NCI-H460 (cell line): ENCODE measurements at places on chromosomes 7 and 10. TPM values are rescaled to one million over a fixed set of nuclear protein-coding genes. Genes with fewer than 3 reads are reported as not detected.

DNA sequence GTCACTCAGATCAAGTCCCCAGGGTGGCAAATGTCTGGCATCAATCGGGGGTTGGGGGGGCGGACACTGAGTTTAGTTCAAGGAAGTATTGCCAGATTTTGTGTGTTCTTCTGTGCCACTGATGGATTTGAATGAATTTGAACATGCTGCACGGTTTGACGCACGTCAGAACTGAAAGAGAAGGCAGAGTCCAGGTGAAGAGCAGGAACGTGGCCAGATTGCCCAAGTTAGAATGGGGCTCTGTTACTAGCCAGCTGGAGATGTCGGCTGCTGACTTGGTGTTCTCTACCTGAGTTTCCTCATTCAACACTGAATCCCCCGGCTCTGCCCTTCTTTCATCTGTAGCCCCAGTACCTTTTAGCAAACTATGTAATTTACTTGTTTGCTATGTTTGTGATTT lies 180.2 kb downstream of the PRKCQ start:
- no peak for DNase-seq

DNA sequence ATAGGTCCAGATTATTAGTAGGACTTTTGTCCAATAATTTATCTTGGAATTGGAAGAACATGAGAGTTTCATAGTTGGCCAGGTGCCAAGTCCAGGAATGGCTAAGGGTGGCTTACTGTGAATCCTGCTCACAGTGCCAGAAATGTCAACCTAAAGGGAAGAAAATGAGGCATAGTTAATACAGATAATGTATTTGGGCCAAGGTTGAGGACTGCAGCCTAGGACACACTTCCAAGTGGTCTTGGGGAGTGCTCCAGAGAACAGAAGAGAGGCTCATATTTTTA lies 78.2 kb downstream of the MAPK8 start:
- DNase-seq = no peak

DNA sequence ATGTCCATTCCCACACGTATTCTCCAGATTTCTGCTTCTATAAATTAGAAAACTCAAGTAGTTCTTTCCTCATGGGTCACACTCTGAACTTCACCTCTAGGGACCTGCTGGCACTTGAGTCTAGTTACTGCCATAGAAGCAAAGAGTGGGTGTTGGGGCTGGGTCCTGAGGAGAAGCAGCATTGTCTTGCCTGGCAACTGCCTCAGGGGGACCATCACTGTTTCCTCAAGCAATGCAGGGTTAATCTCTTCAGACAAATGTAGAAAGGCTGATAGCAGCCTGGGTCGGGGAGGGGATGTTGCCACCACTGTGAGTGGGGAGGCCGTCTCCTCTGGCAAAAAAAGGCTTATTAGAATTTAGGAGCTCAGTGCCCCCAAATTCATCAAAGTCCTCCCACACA lies 20.2 kb upstream of the PAPSS2 start:
- no peak for DNase-seq

- no peak for DNase-seq
Observed at GRCh38 chr7:107446531-107446930, 23.3 kb upstream of the GPR22 start.

- no peak for DNase-seq
Observed at GRCh38 chr7:17685141-17685540, 255.2 kb downstream of the SNX13 start.

- DNase-seq = peak; percentile 5
Observed at GRCh38 chr10:128859738-128860386, 607.2 kb upstream of the MGMT start.

DNA sequence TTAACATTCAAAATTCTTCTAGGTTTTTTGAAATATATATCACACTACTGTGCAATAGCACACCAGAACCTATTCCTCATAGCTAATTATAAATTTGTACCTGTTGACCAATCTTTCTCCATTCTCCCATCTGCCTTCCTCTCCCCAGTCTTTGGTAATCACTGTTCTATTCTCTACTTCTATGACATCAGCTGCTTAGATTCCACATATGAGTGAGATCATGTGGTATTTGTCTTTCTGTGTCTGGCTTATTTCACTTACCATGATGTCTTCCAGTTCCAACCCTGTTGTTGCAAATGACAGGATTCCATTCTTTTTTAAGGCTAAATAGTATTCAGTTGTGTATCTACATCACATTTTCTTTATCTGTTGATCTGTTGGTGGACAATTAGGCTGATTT lies 54.4 kb upstream of the CCDC6 start:
- peak; percentile 8 for DNase-seq

DNA sequence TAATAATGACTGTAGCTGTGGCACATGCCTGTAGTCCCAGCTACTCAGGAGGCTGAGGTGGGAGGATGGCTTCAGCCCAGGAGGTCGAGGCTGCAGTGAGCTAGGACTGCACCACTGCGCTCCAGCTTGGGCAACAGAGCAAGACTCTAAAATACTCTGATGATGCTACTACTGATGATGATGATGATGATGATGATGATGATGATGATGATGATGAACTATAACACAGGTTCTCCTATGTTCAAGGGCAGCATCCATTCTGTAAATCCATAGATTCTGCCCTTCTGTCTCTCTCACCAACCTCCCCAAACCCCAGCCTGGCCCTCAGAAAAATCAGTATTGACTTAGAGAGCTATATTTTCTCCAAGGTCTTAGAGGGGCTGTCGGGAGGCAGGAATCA lies 22.8 kb upstream of the EN2 start:
- DNase-seq = no peak

GRCh38 chr7:21911341-21911875 lies 34.3 kb downstream of the CDCA7L start:
- no peak for DNase-seq

GRCh38 chr7:101576998-101577397 lies 52.1 kb downstream of the MYL10 start:
- DNase-seq = no peak

DNA sequence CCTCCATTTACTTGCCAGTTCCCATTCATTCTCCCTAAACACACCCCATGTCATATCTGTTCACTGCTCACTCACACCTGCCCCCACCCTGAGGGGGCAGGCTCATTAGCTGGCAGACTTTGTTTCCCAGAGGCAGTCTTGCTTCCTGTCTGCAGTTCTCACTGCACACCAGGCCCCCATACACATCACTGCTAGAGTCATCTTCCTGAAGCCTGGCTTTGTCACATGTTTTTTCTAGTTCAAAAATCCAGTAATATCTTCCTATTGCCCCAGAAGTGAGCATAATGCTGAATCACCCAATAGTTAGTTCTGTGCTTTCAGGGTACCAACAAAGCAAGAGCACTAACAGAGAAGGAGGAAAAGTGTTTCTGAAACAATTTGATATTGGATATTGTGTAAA lies 1.9 kb downstream of the LRRC72 start:
- no peak for DNase-seq

- DNase-seq = no peak
Observed at GRCh38 chr7:140650367-140650766, 9.8 kb upstream of the DENND2A start.

DNA sequence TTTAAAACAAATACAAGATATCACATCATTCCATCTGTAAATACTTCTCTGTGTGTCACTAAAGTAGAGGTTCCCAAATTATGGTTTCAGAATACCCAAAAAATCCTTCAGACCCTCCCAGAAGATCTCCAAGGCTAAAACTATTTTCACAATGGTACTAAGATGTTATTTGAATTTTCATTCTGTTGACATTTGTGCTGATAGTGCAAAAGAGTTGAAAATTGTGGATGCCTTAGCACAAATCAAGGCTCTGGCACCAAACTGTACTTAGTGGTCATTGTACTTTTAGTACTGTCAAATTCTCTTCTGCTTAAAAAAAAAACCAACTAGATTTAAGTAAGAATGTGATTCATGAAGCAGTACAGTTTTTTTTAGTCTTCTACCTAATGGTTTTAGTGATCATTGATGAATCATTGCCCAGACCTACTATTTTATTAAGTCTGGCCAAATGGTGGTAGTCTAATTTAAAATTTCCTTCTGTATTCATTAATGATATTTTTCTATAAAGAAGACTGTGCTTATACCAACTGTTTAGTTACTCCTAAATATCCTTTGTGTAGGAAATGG lies 50.5 kb downstream of the TPST1 start:
- DNase-seq = no peak

DNA sequence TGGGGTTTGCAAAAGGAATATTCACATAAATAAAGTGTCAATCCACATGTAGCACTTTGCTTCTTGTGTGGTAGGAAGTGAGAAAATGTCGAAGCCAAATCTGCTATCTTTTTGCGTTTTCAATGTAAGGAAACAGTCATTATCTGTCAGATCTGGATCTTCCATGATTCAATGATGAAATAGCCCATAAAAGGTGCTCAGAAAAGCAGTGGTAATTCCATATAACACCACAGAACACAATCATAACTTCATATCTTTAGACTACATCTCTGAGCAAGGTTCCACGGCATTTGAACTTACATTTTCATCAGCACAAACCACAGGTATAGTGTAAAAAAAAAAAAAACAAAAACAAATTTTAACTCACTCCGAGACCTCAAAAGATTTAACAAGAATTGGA lies 39.9 kb upstream of the EGR2 start:
- no peak for DNase-seq

GRCh38 chr10:23073527-23073926 lies 21.9 kb upstream of the MSRB2 start:
- no peak for DNase-seq

GRCh38 chr10:117804470-117805011 lies 242.2 kb downstream of the RAB11FIP2 start:
- no peak for DNase-seq

DNA sequence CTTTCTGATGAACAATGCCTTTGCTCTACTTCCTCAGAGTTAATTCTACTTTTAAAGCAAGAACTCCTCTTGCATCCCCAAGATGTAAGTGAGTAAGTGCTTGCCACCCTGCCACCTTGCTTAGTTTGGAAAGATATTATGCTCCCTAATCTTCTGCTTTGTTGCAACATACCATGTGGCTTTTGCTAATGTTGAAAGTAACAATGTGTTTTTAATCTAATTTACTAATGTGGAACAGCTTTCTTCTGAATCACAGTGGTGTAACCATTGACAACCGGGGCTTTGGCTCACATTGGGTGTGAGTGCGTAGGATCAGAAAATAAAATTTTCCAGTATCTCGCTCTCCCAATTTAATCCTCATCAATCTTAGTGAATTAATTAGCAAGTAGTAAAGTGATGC lies 254.1 kb upstream of the PTER start:
- DNase-seq = no peak

DNA sequence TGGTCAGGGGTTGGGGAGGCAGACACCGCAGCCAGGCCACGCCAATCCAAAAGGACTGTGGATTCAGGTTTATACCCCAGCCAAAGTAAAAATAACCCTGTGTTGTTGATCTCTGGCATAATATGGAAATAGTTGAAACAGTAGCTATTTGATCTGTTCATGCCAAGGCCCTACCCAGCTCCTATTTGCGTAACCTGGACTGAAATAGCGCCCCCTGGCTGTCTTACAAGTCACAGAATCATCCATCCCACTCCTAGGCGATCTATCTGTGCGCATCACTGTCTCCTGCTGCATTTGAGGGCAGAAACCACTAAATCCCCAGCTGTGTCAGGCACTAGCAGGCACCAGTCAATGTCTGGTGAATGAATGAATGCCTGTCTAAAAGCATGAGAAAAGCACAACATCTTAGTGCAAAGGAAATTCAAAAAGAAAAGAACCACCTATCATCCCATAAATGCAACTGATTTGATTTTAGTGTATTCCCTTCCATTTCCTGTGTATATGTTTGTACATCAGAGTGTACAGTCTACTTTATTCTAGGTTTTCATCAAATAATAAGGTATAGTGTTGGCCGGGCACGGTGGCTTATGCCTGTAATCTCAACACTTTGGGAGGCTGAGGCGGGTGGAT lies 160.0 kb downstream of the SLIT1 start:
- DNase-seq = peak; percentile 40

- peak; percentile 62 for DNase-seq
Observed at GRCh38 chr7:17304926-17305325, 6.5 kb downstream of the AHR start.

DNA sequence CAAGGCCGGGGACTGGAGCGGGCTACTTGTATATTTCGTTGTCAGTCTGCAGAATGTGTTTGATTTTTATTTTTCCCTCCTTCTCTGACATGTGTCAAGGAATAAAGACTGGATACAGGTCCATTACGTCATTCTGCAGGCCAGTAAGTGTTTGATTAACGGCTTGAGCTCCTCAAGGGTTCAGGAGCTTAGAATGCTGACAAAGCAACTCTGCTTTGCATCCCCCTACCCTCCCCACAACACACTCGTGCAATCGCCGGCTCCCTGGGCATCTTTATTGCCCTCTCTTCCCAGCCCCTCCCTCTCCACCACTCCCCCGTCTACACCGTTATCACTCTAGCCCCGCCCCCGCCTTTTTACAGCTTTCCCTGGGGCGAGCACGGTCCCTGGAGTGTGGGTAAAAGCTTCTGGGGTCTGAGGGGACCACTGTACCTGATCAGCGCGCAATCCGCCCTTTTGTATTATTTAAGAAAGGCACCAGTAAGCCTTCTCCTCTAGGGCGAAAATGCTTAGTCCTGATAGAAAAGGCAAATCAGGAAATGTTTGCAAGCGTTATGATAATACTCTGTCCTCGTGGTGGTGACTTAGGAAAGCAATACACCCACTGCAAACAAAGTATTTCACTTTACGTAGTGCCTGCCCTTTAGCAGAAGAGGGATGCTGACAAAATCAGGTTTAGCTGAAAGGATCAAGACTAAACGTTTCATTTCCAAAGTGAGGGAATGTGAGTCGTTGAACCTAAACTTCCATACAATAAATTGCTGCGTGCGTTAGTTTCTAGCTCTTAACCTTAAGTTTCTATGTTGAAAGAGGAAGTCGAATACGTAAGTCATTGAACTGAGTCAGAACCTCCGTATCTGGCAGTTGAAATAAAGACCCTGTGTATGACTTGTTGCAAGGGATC lies 1.4 kb upstream of the CREB5 start:
- peak; percentile 46 for DNase-seq

DNA sequence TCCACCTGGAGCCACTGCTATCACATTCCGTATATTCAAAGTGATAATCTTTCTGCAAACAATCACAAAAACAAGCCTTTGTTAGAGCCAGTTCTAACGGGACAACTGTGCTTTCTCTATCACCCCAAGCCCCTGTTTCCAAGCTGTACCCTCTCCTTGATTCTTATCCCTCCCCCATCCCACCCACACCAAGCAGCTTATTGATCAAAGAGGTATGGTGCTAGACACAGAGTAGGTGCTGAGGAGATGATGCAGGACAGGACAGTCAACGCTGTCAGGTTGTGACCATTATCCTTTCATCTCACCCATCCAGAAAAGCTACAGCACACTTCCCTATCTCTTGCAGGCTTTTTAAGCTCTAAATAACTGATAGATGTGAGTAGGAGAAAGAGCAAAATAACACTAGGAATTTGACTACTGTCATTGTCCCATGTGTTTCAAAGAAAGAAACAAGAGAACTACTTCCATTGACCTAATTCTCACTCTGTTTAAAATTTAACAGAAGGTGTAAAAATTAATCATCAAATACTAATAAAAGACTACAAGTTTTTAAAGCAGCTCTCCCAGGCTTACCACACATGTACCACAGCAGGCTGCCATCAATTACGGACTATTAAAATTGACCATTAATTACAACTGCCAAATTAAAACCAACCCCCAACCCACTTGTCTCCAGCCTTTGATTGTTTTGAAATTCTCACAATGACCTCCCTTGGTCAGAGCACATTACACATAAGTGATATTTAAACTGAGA lies 94.3 kb downstream of the ELAPOR2 start:
- no peak for DNase-seq

SKIDA1 gene
- 1.3 TPM in 2 replicates for total RNA-seq

NPFFR1 gene
- total RNA-seq = not detected in 2 replicates

BAMBI gene
- total RNA-seq = 3.9 and 4.0 TPM in 2 replicates

TRPV5 gene
- total RNA-seq = not detected in 2 replicates

NT5C3A gene
- total RNA-seq = 67.1 and 76.5 TPM in 2 replicates

PKD2L1 gene
- 0.05 TPM in 1 of 2 replicates, not detected in the other for total RNA-seq

NEUROG3 gene
- total RNA-seq = not detected in 2 replicates
